ENCODE measurements at places on chromosomes 3 and 15.

- DNase-seq: no peak
Observed at GRCh38 chr3:119589102-119589773, 8.4 kb upstream of the PLA1A start.

DNA sequence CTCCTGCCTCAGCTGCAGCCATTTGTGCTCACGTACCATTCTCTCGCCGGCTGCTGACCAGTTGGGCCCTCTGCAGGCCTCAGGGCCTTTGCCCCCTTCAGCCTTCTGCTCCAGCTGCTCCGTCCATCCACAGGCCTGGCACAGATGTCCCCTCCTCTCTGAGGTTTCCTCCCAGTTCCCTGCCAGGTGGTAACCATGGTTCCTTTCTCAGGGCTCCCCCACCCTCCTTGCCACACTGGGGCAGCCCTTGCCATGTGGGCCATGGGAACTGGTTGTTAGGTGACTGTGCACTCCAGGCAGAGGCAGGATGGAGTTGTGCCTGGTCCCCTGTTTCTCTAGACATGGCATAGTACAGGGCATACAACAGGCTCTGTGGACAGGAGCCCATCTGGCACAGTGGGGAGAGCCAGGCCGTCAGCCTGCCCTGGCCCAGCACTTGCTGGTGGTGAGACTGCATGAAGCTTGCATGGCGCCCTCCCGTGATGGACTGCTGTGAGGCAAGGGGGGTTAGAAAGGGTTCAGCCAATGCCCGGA is 148.9 kb downstream of the DNAJB8 start:
- DNase-seq: no peak

DNA sequence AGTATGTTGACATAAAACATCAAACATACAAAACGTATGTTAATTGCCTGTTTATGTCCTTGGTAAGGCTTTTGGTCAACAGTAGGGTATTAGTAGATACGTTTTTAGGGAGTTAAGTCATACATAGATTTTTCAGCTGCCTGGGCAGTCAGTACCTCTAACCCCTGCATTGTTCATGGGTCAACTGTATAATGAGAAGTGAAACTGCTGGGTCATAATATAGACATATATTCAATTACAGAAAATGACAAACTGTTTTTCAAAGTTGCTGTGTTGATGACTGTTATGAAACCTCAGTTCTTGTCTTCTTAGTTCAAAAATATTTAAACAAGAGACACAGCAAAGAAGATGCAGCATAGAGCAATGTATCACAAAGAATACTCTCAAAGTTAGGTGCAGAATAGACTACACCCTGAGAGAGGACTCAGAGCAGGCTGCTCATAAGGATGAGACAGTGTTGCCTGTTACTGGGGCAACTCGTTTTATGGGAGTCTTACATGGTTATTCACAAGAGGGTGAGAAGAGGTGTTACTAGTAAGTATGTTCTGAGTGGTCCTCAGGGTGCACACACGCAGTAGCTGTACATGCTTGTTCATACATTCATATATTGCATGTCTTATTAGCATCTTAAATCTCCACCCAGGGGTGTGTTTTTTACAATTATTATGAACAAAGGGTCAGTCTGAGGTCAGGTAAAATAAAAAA is 53.1 kb upstream of the ADAMTS17 start:
- DNase-seq: no peak

GRCh38 chr15:90435652-90436337 is 47.8 kb downstream of the IQGAP1 start:
- no peak for DNase-seq

GRCh38 chr3:86949850-86950249 is 41.1 kb downstream of the VGLL3 start:
- no peak for DNase-seq

DNA sequence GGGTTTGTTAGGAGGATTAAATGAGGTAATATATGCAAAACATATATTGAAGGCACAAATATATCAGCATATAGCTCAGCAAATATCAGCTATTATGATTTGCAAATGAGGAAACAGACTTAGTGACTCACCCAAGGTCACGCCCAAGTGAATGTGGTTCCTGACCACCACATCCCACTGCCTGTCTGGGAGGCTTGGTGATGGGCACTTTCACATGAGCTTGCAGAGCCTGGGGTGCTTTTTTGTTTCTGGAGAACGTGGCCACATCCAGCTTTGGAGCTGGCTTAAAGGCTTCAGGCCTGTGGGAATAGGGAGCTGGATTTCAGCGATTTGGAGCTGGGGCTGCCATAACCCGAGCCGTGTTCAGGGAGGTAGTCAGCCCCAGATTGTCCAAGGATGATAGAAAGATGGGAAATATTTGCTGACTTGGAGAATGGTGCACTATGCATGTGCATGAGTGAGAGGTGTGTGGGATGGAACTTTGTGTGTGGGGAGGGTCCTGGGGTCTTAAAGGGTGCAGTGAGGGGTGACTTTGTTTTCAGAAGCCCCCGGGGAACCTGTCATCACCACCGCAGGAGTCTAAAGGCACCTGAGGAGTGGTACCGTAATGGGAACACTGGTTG is 12.0 kb upstream of the FGD5 start:
- peak; percentile 74 for DNase-seq

DNA sequence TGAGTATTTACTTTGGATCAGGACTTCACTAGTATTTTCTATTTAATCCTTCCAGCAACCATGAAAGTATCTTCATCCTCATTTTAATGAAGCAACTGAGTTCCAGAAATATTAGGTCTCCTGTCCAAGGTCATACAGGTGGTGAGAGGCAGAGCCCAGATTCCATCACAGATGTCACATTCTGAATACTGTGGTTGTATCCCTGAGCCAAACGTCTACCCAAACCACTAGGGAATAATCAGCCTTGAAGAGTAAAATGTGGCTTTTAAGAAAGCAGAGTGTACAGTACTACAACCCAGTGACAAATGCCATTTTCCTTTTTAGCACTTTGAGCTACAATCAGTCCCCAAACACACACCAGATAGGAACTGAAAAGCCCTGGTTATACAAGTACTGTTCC is 93.3 kb upstream of the TRIM42 start:
- DNase-seq: no peak

- no peak for DNase-seq
Observed at GRCh38 chr15:61063875-61064320, 165.2 kb downstream of the RORA start.

DNA sequence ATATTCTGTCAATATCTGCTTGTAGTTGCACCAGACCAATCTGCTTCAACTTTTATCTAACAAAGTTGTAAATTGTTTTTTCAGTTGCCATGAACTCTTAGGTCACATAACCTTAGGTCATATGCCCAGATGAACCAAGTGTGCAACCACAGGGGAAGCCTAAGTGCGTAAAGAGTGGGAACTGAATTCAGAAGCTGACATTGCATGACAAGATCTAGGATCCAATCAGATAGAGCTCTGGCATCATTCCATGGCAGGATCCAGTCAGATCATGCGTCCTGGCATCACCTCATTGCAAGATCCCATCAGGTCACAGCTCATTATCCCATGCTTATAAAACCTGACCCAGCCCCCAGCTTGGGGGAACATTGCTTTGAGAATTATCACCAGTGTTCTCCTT is 18.9 kb upstream of the IFT57 start:
- DNase-seq: no peak

DNA sequence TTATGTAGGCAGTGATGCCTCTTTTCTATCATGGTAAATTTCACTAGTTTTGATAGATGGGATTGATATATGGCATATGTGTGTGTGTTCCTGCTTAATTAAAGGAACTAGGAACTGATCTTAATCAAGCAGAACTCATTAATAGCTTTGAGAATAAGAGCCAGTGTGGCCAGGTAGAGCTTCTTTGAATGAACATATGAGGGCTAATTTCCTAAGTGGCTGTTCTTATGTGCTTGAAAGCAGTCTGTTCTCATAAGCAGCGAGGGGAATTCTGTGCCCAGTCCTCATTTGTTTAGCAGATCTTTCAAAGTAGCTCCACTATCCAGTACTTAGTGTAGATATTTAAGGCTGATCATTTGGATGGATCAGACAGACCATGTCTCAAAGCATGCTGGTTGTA is 164.2 kb downstream of the GABRG3 start:
- DNase-seq: no peak

GRCh38 chr3:53616321-53616720 is 121.9 kb downstream of the CACNA1D start:
- no peak for DNase-seq

DNA sequence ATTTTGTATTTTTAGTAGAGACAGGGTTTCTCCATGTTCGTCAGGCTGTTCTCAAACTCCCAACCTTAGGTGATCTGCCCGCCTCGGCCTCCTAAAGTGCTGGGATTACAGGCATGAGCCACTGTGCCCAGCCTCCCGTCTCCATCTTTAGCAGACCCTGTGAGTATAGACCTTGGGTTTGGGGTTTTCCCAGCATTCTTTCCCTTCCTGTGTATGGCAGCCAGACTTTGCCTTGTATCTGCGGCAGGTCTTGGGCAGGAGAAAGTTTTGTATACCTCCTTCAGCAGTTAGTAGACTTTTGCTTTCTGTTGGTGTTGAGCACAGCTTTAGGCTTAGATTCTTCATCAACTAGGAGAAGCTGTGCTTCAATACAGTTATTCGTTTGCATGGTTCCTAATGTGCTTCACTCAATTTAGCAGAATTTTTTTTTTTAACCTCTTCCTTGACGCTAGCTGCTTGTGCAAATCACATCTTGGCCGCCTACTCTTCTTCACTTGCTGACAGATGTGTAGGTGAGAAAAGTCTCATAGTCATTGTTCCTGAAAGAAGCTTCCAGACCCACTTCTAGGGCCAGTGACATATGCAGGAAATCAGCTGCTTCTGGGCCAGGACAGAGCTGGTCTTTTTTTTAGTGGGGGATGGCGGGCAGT is 38.4 kb downstream of the MAP2K1 start:
- DNase-seq: no peak

DNA sequence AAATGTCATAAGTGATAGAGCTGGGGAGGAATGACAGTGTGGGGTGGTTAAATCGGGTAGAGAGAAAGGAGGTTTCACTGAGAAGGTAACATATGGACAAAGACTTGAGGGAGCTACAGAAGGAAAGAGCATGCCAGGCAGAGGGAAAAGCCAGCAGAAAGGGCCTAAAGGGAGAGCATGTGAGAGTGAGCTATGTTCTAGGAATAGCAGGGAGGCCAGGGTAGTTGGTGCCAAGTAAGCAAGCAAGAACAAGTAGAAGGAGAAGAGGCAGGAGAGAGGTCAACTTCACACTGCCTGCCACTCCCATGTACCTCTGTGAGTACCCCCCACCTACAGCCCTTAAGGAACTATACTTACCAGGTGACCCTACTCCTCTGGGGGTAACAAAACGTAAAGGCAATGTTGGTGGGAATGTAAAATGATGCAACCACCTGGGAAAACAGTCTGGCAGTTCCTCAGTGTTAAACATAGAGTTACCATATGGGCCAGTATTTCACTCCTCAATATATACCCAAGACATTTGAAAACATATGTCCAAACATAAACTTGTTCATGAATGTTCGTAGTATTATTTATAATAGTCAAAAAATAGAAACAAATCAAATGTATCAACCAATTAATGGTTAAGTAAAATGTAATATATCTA is 67.6 kb downstream of the SFMBT1 start:
- DNase-seq: no peak

- no peak for DNase-seq
Observed at GRCh38 chr3:160200353-160200752, 24.9 kb upstream of the C3orf80 start.

DNA sequence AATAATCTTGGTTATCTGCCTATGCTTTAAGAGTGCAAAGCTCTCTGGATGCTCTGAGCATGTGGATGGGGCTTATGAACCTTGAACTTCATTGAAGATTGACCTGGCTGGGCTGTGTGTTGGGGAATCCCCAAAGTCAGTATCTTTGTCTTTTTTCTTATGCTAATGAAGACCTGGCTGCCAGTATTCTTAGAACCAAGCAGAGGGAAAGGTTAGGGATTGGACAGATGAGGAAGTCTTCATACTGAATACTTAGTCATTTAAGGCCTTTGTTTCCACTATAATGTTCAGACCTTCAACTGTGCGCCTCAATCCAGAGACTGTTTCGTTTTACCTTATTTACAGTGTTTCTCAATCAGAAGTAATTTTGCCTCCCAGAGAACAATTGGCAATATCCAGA is 42.5 kb upstream of the CMTM7 start:
- no peak for DNase-seq

GRCh38 chr3:188060840-188061544 is 93.0 kb upstream of the LPP start:
- DNase-seq: peak; percentile 79

- no peak for DNase-seq
Observed at GRCh38 chr3:119230071-119230470, 10.6 kb downstream of the B4GALT4 start.

GRCh38 chr3:44960387-44961026 is 15.5 kb downstream of the ZDHHC3 start:
- DNase-seq: no peak

- peak; percentile 46 for DNase-seq
Observed at GRCh38 chr15:41774882-41775417, 666 bp downstream of the MAPKBP1 start.

- DNase-seq: no peak
Observed at GRCh38 chr15:66629817-66630576, 64.2 kb upstream of the LCTL start.

DNA sequence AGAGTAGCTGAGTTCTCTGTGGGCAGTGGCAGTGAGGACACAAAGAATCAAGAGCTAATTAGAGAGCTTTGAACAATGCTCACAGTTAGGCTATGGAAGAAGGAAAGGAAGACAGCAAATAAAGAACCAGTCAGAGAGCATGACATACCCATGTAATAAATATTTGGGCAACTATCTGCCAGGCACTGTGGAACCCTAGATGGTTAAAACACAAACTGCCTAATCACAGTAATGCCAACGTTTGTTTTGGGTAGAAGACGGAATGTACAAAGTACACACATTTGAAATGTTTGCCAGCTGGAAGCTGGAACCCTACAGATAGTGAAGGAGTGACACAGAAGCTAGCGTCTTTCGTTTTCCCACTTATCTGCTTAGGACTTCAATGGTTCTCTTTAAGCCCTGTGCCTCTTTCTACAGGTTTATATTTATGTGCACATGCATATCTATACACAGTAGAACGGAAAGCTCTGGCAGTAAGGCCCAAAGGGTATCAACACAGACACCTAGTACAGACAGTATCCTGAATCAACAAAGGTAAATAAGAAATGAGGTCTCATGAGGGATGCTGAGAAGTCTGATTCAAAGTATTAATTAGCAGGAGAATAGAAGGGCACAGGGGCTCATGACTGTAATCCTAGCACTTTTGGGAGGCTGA is 44.6 kb downstream of the ANKRD28 start:
- DNase-seq: no peak

DNA sequence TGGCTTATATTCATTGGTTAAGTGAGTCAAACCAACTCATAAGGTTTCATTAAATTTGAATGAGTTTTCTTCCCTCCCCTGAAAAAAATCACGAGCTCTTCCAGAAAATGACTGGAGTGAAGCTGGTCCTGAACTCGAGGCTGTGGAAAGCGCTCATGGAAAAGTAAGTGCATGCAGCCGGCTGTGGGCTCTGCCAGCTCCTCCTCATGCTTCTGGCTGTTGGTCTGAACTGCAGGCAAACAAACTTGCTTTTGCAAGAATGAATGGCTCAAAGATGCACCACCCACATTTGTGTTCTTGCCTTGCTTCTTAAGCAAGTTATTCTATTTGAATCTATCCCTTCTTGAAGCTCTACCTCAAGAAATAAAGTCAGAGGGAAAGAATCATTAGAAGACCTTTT is 6.2 kb downstream of the ETV5 start:
- DNase-seq: no peak

GRCh38 chr15:92041371-92041770 is 187.9 kb downstream of the SLCO3A1 start:
- DNase-seq: no peak
